ENCODE measurements at places on chromosomes 5 and 9. TPM values are rescaled to one million over a fixed set of nuclear protein-coding genes. Genes with fewer than 3 reads are reported as not detected.
A peak's percentile ranks its signal among the peaks of the same experiment; 100 is the strongest.

The ANKRD31 gene
- total RNA-seq: 0.26 TPM

The EFNA5 gene
- total RNA-seq: 5.1 TPM

The SLC36A3 gene
- total RNA-seq: not detected

The PPP3R2 gene
- not detected for total RNA-seq

The SCGB3A1 gene
- total RNA-seq: not detected

The CTXN3 gene
- total RNA-seq: not detected

The DNAI1 gene
- total RNA-seq: not detected

The TAF1L gene
- total RNA-seq: not detected

- H3K4me1 ChIP-seq: peaks cover 3% of the 10 kb centered on the region
- no peaks in the 10 kb centered on the region for H3K36me3 ChIP-seq
Measured at GRCh38 chr5:159330131-159330800, at the start of gene IL12B. Gene IL12B, minus strand, starts transcription at chr5:159330487. Its CDS starts 3,705 bp downstream, at chr5:159326782.

- H3K27me3 ChIP-seq: no peaks in the 10 kb centered on the region
- H3K4me3 ChIP-seq: no peak overlapping the region
- no peaks in the 10 kb centered on the region for H3K4me1 ChIP-seq
- H3K27ac ChIP-seq: no peak overlapping the region
- no peaks in the 10 kb centered on the region for H3K36me3 ChIP-seq
Measured at GRCh38 chr9:123468541-123468940, 112.5 kb downstream of the CRB2 start.

DNA sequence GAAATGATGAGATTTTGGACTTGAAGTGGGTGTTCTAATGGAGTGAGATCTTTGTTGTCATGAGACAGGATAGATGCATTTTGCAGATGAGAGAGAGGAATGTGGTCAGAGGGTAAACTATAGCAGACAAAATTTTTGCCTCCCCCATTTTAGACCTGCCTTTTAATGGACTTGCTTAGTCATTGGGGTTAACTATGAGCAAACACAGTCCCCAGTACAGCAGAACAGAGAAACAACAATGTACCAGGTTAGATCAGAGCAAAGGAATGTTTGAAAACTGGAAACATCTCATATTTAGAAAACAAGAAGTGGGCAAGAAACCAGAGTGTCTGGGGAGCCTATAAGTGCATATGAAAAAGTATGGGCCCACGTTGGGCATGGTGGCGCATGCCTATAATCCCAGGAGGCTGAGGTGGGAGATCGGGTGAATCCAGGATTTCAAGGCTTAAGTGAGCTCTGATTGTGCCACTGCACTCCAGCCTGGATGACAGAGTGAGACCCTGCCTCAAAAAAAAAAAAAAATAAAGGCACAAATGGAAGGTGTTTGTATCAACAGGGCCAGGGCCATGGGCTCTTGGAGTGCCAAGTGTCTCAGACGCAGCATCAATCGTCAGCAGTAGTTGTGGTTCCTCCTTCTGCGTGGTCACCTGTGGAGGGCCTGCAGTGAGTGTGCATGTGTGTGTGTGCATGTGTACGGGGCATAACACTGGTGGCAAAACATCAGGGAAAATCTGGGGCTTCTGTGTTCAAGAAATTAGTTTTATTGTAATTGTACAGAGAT lies 214.4 kb upstream of the S1PR3 start:
- no peaks in the 10 kb centered on the region for H3K27me3 ChIP-seq
- H3K4me1 ChIP-seq: peaks cover 65% of the 10 kb centered on the region

GRCh38 chr9:133139246-133140173 lies 18.5 kb upstream of the RALGDS start:
- no peak for DNase-seq
- peaks cover 22% of the 10 kb centered on the region for H3K4me1 ChIP-seq
- no peak overlapping the region for H3K27ac ChIP-seq
- H3K27me3 ChIP-seq: no peaks in the 10 kb centered on the region

DNA sequence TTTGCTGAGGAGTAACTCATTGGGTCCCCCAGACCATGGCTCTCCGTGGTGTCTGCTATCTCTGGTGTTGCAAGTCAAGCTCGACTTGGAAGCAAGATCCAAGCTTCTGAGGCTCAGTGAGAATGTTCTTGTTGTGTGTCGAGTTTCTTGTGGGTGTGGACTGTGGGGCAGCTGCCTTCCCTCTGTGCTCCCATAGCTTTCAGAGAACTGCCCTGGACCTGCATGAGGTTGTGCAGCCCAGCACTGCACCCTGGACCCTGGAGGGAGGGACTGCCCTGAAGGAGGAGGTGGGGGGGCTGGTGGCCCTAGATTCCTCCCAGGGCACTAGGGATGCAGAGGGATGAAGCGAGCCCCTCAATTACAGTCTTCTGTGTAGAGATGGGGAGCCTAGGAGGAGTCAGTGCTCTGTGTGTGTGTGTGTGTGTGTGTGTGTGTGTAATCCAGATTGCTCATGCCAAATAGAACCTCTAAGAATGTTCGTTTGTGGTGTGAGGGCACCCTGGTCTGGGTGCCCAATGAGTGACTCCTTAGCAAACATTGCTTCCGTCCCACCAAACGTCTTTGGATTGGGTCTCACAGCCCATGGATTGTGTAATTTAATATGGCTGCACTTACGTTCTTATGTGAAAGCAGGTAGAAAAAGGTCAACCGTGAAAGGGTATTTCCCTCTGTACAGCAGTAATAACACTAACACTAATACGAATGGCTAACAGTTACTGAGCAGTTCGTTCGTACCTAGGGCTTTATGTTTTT lies 143.3 kb upstream of the LMX1B start:
- DNase-seq: no peak
- no peak overlapping the region for H3K27ac ChIP-seq
- no peaks in the 10 kb centered on the region for H3K36me3 ChIP-seq
- H3K4me1 ChIP-seq: no peaks in the 10 kb centered on the region

GRCh38 chr9:133576875-133577736 lies 32.1 kb downstream of the FAM163B start:
- no peaks in the 10 kb centered on the region for H3K4me1 ChIP-seq
- H3K27me3 ChIP-seq: peaks cover 24% of the 10 kb centered on the region
- DNase-seq: no peak
- H3K36me3 ChIP-seq: no peaks in the 10 kb centered on the region
- H3K4me3 ChIP-seq: no peak overlapping the region

GRCh38 chr9:130606887-130607600 lies 27.7 kb downstream of the FUBP3 start:
- H3K36me3 ChIP-seq: peaks cover 10% of the 10 kb centered on the region
- H3K4me1 ChIP-seq: no peaks in the 10 kb centered on the region
- H3K4me3 ChIP-seq: no peak overlapping the region
- H3K27ac ChIP-seq: no peak overlapping the region
- no peaks in the 10 kb centered on the region for H3K27me3 ChIP-seq
- peak; percentile 68 for DNase-seq

DNA sequence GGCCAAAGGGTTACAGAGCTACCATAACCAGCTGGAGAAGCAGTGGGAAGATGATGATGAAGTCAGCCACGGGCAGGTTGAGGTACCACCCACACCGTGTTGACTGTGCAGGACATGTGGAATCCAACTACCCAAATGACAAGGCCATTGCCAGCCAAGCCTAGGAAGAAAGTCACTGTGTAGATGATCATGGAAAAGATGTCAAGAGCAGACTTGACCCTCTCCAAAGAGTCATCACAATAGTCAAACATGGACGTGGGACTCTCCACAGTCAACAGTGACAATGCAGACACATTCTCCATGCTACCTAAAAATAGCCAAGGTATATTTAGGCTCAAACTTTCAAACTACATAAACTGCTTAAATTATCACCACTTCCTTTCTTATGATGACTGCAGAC lies 20.9 kb upstream of the SPINK1 start:
- H3K36me3 ChIP-seq: no peaks in the 10 kb centered on the region
- no peaks in the 10 kb centered on the region for H3K27me3 ChIP-seq
- H3K27ac ChIP-seq: no peak overlapping the region
- H3K4me3 ChIP-seq: no peak overlapping the region
- DNase-seq: no peak

DNA sequence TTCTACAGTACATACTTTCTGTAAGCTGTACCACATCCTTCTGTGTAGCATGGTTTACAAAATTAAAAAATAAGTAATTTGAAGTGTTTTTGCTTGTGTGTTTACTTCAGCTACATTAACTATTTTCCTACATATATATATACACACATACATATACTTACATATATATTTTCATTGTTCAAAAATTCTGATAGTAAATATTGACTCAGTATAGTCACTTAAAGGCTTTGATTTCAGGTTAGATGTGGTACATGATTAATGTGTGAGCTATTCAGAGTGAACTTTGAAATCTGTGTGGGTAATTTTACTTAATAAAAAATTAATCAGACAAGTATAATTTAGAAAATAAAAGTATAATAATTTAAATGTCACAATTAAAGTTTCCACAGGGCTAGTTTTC lies 306.7 kb upstream of the CDH18 start:
- no peaks in the 10 kb centered on the region for H3K27me3 ChIP-seq
- no peak overlapping the region for H3K27ac ChIP-seq
- H3K4me3 ChIP-seq: no peak overlapping the region
- H3K4me1 ChIP-seq: peaks cover 19% of the 10 kb centered on the region
- peak; percentile 66 for DNase-seq

- DNase-seq: no peak
- H3K36me3 ChIP-seq: no peaks in the 10 kb centered on the region
- H3K27ac ChIP-seq: no peak overlapping the region
- H3K27me3 ChIP-seq: no peaks in the 10 kb centered on the region
Measured at GRCh38 chr5:81893961-81894360, 77.9 kb upstream of the ATG10 start.

DNA sequence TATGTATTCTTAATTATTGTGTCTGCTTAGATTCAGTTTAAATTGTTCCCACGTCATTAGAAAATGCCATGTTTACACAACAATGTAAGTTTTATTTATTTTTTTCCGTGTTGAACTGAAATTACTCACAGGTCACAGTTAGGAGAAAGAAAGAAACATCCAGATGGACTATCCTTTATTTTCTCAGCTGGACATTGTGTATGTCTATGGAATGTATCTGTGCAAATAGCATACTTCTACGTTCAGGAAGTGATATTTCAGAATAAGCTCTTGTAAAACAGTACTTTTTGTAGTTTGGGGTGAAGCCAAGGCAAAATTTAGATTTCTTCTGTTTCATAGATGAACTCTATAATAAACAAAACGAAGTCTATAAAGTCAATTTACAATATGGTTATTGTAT lies 249.0 kb upstream of the ZNF608 start:
- no peak overlapping the region for H3K4me3 ChIP-seq
- H3K27me3 ChIP-seq: no peaks in the 10 kb centered on the region
- H3K36me3 ChIP-seq: no peaks in the 10 kb centered on the region
- peaks cover 18% of the 10 kb centered on the region for H3K4me1 ChIP-seq
- H3K27ac ChIP-seq: peak overlapping the region; percentile 53

GRCh38 chr9:135098400-135099105 lies 11.1 kb downstream of the OLFM1 start:
- no peak overlapping the region for H3K27ac ChIP-seq
- no peaks in the 10 kb centered on the region for H3K4me1 ChIP-seq
- no peak overlapping the region for H3K4me3 ChIP-seq
- DNase-seq: peak; percentile 4
- peaks cover 24% of the 10 kb centered on the region for H3K27me3 ChIP-seq
- H3K36me3 ChIP-seq: no peaks in the 10 kb centered on the region

- H3K27ac ChIP-seq: no peak overlapping the region
- DNase-seq: no peak
- no peaks in the 10 kb centered on the region for H3K36me3 ChIP-seq
- no peak overlapping the region for H3K4me3 ChIP-seq
Measured at GRCh38 chr9:27336829-27337228, 39.9 kb upstream of the EQTN start.

GRCh38 chr9:89718651-89719050 lies 113.8 kb downstream of the GADD45G start:
- no peak overlapping the region for H3K4me3 ChIP-seq
- no peaks in the 10 kb centered on the region for H3K27me3 ChIP-seq
- no peak for DNase-seq
- no peak overlapping the region for H3K27ac ChIP-seq
- H3K4me1 ChIP-seq: no peaks in the 10 kb centered on the region
- no peaks in the 10 kb centered on the region for H3K36me3 ChIP-seq

GRCh38 chr9:92058723-92059444 lies 56.3 kb downstream of the SPTLC1 start:
- no peak for DNase-seq
- H3K4me1 ChIP-seq: no peaks in the 10 kb centered on the region
- no peak overlapping the region for H3K27ac ChIP-seq
- H3K27me3 ChIP-seq: no peaks in the 10 kb centered on the region
- no peak overlapping the region for H3K4me3 ChIP-seq

DNA sequence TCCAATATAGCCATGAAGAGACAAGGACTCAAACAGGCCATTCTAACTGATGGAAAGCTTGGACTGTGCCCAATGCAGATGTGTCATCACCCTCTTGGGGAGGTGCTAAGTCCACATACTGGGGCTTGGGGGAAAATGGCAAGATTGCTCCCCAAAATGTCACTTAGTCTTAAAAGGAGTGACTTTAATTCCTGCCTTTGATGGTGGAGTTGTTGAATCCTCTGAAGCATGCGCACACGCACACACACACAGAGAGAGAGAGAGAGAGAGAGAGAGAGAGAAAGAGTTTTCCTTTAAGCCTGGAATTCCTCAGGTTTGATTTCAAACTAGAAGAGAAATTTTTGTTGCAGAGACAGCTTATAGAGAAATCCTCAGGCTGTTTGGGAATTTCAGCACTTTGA lies 161.9 kb upstream of the GAS1 start:
- no peak overlapping the region for H3K4me3 ChIP-seq
- no peak for DNase-seq
- no peak overlapping the region for H3K27ac ChIP-seq
- no peaks in the 10 kb centered on the region for H3K36me3 ChIP-seq
- H3K27me3 ChIP-seq: no peaks in the 10 kb centered on the region

Measured in PC-3 (cell line).